Activated B cell treated with CpG ODN at 0.5 μM for 24 hours (primary cell): ENCODE measurements at places on chromosomes 1 and 21. TPM values are rescaled to one million over a fixed set of nuclear protein-coding genes. Genes with fewer than 3 reads are reported as not detected.

Gene IGSF9
- not detected in 2 replicates for total RNA-seq

Gene CCDC30
- 3.5 and 4.3 TPM in 2 replicates for total RNA-seq

Gene TIE1
- total RNA-seq: not detected in 2 replicates

Gene KIAA1614
- total RNA-seq: 0.07 and 0.38 TPM in 2 replicates

Gene VANGL2
- total RNA-seq: 4.1 and 5.5 TPM in 2 replicates

Gene LMX1A
- not detected in 2 replicates for total RNA-seq

Gene FBLIM1
- total RNA-seq: 0.15 TPM in 1 of 2 replicates, not detected in the other

Gene OR6K3
- not detected in 2 replicates for total RNA-seq

Gene TMPRSS15
- total RNA-seq: not detected in 2 replicates

Gene GBP2
- total RNA-seq: 24.4 and 26.7 TPM in 2 replicates

Gene BMP8B
- 1.2 and 1.4 TPM in 2 replicates for total RNA-seq

Gene ZNF683
- total RNA-seq: not detected in 2 replicates

Gene SLFNL1
- total RNA-seq: 0.39 and 0.47 TPM in 2 replicates

Gene VSIG8
- not detected in 2 replicates for total RNA-seq

Gene ARHGEF10L
- 0.59 and 0.62 TPM in 2 replicates for total RNA-seq

Gene FCAMR
- not detected in 2 replicates for total RNA-seq

Gene PERM1
- not detected in 2 replicates for total RNA-seq

Gene HMGCS2
- total RNA-seq: not detected in 2 replicates

Gene BLACAT1
- 0.07 TPM in 1 of 2 replicates, not detected in the other for total RNA-seq

Gene C1orf56
- 2.4 and 2.5 TPM in 2 replicates for total RNA-seq

Gene KRTAP19-6
- total RNA-seq: not detected in 2 replicates

GRCh38 chr21:25887166-25887565, 152.4 kb downstream of the GABPA start:
- no peak overlapping the region for H3K27ac ChIP-seq
- no peaks in the 10 kb centered on the region for H3K4me1 ChIP-seq
- DNase-seq: no peak
- no peaks in the 10 kb centered on the region for H3K27me3 ChIP-seq
- H3K4me3 ChIP-seq: no peak overlapping the region

GRCh38 chr1:226093621-226094020, 31.1 kb downstream of the H3-3A start:
- H3K4me3 ChIP-seq: no peak overlapping the region
- H3K27me3 ChIP-seq: no peaks in the 10 kb centered on the region
- H3K27ac ChIP-seq: no peak overlapping the region
- no peaks in the 10 kb centered on the region for H3K4me1 ChIP-seq
- H3K36me3 ChIP-seq: no peaks in the 10 kb centered on the region

- H3K36me3 ChIP-seq: peaks cover 31% of the 10 kb centered on the region
- H3K4me1 ChIP-seq: no peaks in the 10 kb centered on the region
- no peaks in the 10 kb centered on the region for H3K27me3 ChIP-seq
- H3K4me3 ChIP-seq: no peak overlapping the region
Measured at GRCh38 chr1:20983297-20983889, 193.3 kb downstream of the EIF4G3 start.

GRCh38 chr21:32748529-32748928, 20.7 kb upstream of the SYNJ1 start:
- no peak for DNase-seq
- no peaks in the 10 kb centered on the region for H3K27me3 ChIP-seq
- no peaks in the 10 kb centered on the region for H3K4me1 ChIP-seq
- H3K4me3 ChIP-seq: no peak overlapping the region
- no peak overlapping the region for H3K27ac ChIP-seq
- peaks cover 88% of the 10 kb centered on the region for H3K36me3 ChIP-seq

DNA sequence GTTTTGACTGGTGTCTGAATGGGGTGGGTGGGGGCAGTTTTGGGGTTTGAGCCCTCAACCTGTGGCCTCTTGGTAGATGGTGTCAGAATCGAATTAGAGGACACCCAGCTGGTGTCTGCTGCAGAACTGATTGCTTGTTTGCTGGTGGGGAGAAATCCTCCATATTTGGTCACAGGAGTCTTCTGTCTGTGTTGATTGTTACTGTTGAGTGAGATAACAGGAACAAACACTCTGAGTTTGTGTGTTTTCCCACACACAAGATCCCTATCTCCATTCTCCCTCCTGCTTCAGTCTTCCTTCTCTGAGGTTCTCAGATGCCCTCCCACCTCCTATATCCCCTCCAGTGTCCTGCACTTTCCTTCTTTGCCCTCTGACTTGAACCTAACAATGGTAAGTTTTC, 19.1 kb upstream of the CGN start:
- H3K4me3 ChIP-seq: no peak overlapping the region
- H3K4me1 ChIP-seq: no peaks in the 10 kb centered on the region
- H3K27me3 ChIP-seq: peaks cover 3% of the 10 kb centered on the region
- H3K27ac ChIP-seq: no peak overlapping the region
- DNase-seq: no peak
- no peaks in the 10 kb centered on the region for H3K36me3 ChIP-seq

GRCh38 chr1:3399732-3400131, 54.7 kb upstream of the ARHGEF16 start:
- no peak overlapping the region for H3K27ac ChIP-seq
- peaks cover 13% of the 10 kb centered on the region for H3K27me3 ChIP-seq
- no peaks in the 10 kb centered on the region for H3K4me1 ChIP-seq
- no peak overlapping the region for H3K4me3 ChIP-seq

- peaks cover 84% of the 10 kb centered on the region for H3K4me1 ChIP-seq
- peak overlapping the region; percentile 81 for H3K27ac ChIP-seq
- DNase-seq: peak; percentile 57
- H3K27me3 ChIP-seq: no peaks in the 10 kb centered on the region
Measured at GRCh38 chr1:3676581-3677470, 24.5 kb downstream of the TP73 start.

- no peaks in the 10 kb centered on the region for H3K4me1 ChIP-seq
- no peak overlapping the region for H3K4me3 ChIP-seq
- DNase-seq: no peak
- H3K27me3 ChIP-seq: peaks cover 14% of the 10 kb centered on the region
- no peaks in the 10 kb centered on the region for H3K36me3 ChIP-seq
Measured at GRCh38 chr1:180574031-180574713, 15.4 kb downstream of the OVAAL start.

GRCh38 chr1:5221451-5221850, 567.0 kb downstream of the AJAP1 start:
- no peak overlapping the region for H3K4me3 ChIP-seq
- H3K4me1 ChIP-seq: no peaks in the 10 kb centered on the region
- H3K27ac ChIP-seq: no peak overlapping the region
- no peak for DNase-seq
- no peaks in the 10 kb centered on the region for H3K36me3 ChIP-seq
- H3K27me3 ChIP-seq: peaks cover under 1% of the 10 kb centered on the region

DNA sequence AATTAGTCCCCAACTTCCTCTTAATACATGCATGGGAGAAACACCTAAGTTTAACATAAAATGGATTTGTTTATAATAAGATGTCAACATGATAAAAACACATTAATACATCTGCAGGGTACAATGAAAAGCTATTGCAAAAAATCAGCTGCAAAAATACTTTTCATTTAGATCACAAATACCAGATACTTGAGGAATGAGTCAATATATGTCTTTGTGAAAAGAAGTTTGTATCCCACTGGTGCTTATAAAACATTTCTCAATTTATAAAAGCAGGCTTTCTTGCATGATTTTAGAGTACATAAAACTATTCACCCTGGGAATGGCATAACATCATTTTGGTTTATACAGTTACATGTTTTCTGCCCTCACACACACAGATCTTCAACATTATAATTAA, 18.6 kb upstream of the PRKAA2 start:
- H3K27me3 ChIP-seq: peaks cover 15% of the 10 kb centered on the region
- no peaks in the 10 kb centered on the region for H3K36me3 ChIP-seq
- no peak overlapping the region for H3K27ac ChIP-seq

GRCh38 chr21:38875694-38876492, 70.2 kb downstream of the ETS2 start:
- H3K36me3 ChIP-seq: no peaks in the 10 kb centered on the region
- H3K4me3 ChIP-seq: no peak overlapping the region
- peaks cover 5% of the 10 kb centered on the region for H3K27me3 ChIP-seq
- no peak overlapping the region for H3K27ac ChIP-seq

GRCh38 chr1:27661412-27662075, 10.4 kb downstream of the IFI6 start:
- peak overlapping the region; percentile 100 for H3K27ac ChIP-seq
- H3K27me3 ChIP-seq: no peaks in the 10 kb centered on the region
- peaks cover 58% of the 10 kb centered on the region for H3K4me1 ChIP-seq
- peaks cover 6% of the 10 kb centered on the region for H3K36me3 ChIP-seq
- peak overlapping the region; percentile 1 for H3K4me3 ChIP-seq

GRCh38 chr1:243926803-243927245, 76.8 kb upstream of the AKT3 start:
- no peaks in the 10 kb centered on the region for H3K4me1 ChIP-seq
- no peak overlapping the region for H3K4me3 ChIP-seq
- H3K27me3 ChIP-seq: peaks cover 18% of the 10 kb centered on the region
- H3K36me3 ChIP-seq: no peaks in the 10 kb centered on the region
- H3K27ac ChIP-seq: no peak overlapping the region

DNA sequence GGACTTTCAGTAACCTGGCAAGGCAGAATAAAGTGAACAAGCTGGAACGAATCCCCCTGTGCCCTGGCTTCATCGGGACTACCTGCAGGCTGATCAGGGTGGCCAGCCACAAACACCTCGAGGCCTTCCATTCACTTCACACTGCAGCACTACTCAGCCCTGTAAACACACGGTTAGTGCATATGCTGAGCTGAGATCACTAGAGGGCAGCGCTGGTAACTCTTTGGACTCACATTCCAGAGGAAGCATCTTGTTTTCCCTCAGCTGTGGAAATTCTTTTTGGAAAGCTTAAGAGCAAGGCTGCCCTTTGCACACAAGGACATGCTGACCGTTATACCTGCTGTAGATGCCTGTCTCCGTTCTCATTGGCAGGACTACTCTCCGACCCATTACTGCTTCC, 32.1 kb downstream of the PCSK9 start:
- peaks cover 92% of the 10 kb centered on the region for H3K36me3 ChIP-seq
- no peak overlapping the region for H3K4me3 ChIP-seq
- DNase-seq: no peak
- no peaks in the 10 kb centered on the region for H3K27me3 ChIP-seq
- H3K27ac ChIP-seq: no peak overlapping the region
- H3K4me1 ChIP-seq: no peaks in the 10 kb centered on the region

DNA sequence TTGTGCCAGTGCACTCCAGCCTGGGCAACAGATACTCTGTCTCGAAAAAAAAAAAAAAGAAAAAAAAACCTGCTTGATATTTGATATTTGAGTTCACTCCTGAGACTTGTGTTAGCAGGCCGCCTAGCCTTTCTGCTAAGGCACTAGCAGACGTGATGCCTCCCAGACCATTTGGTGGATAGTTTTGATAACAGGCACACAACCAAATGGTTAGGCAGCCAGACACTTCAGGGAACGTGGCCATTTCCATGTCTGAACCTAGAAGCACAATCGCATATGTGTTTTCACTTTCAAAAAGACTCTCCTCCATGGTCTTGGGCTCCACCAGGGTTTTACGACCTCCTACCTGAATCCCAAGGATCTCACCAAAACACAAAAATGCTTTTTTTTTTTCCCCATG, 1319.5 kb downstream of the BRINP3 start:
- H3K4me3 ChIP-seq: no peak overlapping the region
- no peak overlapping the region for H3K27ac ChIP-seq
- H3K36me3 ChIP-seq: no peaks in the 10 kb centered on the region

- peaks cover 15% of the 10 kb centered on the region for H3K4me1 ChIP-seq
- no peak overlapping the region for H3K27ac ChIP-seq
Measured at GRCh38 chr1:155596864-155597263, 13.2 kb upstream of the MSTO1 start.

GRCh38 chr1:38062361-38063288, 16.0 kb upstream of the POU3F1 start:
- H3K36me3 ChIP-seq: no peaks in the 10 kb centered on the region
- peak overlapping the region; percentile 88 for H3K27ac ChIP-seq
- H3K4me1 ChIP-seq: peaks cover 30% of the 10 kb centered on the region
- peak overlapping the region; percentile 61 for H3K4me3 ChIP-seq
- H3K27me3 ChIP-seq: no peaks in the 10 kb centered on the region
- DNase-seq: no peak

GRCh38 chr1:6508816-6509189, 17.3 kb upstream of the PLEKHG5 start:
- no peak for DNase-seq
- no peaks in the 10 kb centered on the region for H3K36me3 ChIP-seq
- peaks cover 5% of the 10 kb centered on the region for H3K27me3 ChIP-seq
- H3K27ac ChIP-seq: no peak overlapping the region

- no peaks in the 10 kb centered on the region for H3K36me3 ChIP-seq
- H3K27ac ChIP-seq: no peak overlapping the region
- DNase-seq: no peak
- no peaks in the 10 kb centered on the region for H3K4me1 ChIP-seq
- H3K27me3 ChIP-seq: peaks cover 10% of the 10 kb centered on the region
- H3K4me3 ChIP-seq: no peak overlapping the region
Measured at GRCh38 chr1:182281541-182281940, 110.0 kb downstream of the GLUL start.

GRCh38 chr21:15192243-15192642, 127.4 kb upstream of the NRIP1 start:
- no peak for DNase-seq
- no peak overlapping the region for H3K4me3 ChIP-seq
- no peaks in the 10 kb centered on the region for H3K36me3 ChIP-seq
- H3K27me3 ChIP-seq: no peaks in the 10 kb centered on the region

DNA sequence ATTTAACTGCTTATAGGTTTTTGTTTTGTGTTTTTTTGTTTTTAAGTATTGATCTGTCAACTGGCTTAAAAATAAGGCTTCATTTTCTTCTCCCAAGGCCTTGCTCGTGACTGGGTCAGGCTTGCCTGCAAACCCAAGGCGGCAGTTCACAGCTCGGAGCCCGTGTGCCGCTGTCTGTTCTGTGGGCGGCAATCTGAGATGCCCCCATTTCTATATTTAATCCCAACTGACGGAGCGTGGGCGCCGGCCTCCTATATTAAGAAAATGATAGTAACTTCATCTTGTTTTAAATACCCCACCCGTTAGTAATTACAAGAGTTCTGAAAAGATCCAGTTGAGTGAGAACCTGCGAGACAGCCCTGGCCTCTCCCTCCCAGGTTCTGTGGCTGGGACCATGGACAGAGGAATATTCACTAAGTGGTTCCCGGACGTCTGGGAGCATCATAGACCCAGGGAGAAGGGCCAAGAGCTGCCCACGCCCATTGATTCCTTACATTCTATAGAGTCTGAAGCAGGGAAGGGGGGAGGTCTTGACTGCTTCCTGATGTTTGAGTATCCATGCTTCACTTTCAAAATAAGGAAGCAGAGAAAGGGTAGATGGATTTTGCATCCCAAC, 42.6 kb upstream of the GPR153 start:
- DNase-seq: no peak
- no peaks in the 10 kb centered on the region for H3K4me1 ChIP-seq
- H3K36me3 ChIP-seq: no peaks in the 10 kb centered on the region
- no peak overlapping the region for H3K4me3 ChIP-seq
- no peaks in the 10 kb centered on the region for H3K27me3 ChIP-seq
